ENCODE measurements at places on chromosomes 3 and 15.
A peak's percentile ranks its signal among the peaks of the same experiment; 100 is the strongest.

- DNase-seq: peak; percentile 20
Observed at GRCh38 chr3:107367353-107367752, 9.9 kb upstream of the CCDC54 start.

DNA sequence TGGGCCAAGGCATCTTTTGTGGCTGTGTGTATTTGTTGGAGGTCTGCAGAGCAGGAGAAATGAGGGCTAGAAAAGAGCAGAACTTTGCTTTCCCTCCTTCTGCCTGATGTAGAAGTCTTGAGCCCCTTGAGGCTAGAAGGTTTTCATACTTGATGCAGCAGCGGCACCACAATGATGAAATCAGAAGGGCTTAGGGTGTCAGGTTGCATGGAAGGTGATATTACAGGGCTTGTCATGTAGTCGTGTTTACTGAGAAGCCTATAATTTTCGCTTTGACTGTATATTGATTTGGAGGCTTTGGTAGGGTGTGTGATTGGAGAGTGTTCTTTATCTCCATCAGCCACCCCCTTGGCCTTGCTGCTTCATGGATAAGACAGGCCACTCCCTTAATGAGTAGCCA lies 339.8 kb downstream of the THSD4 start:
- DNase-seq: no peak

- DNase-seq: no peak
Observed at GRCh38 chr3:148591525-148591924, 106.2 kb upstream of the AGTR1 start.

DNA sequence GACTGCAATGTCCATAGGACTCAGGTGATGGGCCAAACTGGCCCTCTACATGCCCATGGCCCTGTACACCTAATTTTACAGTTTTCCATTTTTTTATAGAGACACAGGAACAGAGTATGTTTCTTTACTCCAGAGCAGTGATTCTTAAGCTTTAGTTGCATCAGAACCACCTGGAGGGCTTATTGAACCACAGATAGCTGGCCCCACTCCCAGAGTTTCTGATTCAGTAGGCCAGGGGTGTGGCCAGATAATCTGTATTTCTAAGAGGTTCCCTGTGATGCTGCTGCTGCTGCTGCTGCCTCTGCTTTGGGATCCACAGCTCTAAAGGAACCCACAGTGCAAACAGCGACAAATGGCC lies 5.1 kb downstream of the RBP1 start:
- no peak for DNase-seq

- DNase-seq: no peak
Observed at GRCh38 chr3:42610976-42611375, 10.5 kb downstream of the NKTR start.

DNA sequence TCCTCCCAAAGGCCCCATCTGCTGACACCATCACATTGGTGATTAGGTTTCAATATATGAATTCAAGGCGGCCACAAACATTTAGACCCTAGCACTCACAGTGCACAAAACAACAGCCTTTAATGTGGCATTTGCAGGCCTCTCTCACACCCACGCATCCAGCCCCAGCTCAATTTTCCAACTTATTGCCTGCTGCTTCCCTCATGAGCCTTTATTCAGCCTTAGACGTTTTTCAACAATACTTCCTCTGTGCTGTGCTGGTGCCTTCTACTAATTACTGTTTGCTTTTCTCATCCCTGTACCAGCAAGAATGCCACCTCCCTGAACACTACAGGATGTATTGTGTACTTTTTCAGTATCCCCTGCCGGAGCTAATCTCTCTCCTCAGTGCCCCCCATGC lies 334.6 kb downstream of the GABRB3 start:
- no peak for DNase-seq

DNA sequence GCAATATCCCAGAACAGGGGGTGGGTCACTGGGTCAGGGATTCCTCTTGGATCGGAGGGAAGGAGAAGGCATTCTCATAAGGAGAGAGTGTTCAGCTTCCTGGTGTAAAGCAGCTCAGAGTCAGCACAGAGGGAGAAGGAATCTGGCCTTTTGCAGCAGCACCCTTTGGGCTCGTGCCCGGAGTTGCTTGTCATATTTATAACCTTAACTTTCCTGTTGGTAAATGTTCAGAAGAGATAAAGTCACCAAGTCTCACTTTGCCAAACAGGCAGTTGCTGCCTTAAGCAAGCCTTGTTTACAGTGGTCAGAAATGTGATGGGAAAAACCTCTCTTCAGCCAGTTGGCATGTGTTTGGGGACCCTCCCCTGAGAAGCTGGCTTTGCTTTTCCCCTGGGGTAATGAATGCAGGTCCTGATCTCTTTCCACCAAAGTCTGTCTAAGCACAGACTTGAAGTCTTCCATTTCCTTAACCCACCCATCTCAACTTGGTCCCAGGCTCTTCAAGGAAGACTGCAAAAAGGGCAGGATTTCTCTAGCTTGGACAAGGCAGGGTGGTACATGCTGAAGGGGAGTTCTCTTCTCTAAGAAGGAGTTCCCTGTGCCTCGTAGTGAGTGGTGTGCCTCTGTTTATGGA lies 206.9 kb upstream of the BHLHE40 start:
- peak; percentile 18 for DNase-seq
